ENCODE measurements at places on chromosomes 2 and 18.

GRCh38 chr2:45699032-45699658 is 47.7 kb downstream of the PRKCE start:
- DNase-seq, result peak; percentile 87

DNA sequence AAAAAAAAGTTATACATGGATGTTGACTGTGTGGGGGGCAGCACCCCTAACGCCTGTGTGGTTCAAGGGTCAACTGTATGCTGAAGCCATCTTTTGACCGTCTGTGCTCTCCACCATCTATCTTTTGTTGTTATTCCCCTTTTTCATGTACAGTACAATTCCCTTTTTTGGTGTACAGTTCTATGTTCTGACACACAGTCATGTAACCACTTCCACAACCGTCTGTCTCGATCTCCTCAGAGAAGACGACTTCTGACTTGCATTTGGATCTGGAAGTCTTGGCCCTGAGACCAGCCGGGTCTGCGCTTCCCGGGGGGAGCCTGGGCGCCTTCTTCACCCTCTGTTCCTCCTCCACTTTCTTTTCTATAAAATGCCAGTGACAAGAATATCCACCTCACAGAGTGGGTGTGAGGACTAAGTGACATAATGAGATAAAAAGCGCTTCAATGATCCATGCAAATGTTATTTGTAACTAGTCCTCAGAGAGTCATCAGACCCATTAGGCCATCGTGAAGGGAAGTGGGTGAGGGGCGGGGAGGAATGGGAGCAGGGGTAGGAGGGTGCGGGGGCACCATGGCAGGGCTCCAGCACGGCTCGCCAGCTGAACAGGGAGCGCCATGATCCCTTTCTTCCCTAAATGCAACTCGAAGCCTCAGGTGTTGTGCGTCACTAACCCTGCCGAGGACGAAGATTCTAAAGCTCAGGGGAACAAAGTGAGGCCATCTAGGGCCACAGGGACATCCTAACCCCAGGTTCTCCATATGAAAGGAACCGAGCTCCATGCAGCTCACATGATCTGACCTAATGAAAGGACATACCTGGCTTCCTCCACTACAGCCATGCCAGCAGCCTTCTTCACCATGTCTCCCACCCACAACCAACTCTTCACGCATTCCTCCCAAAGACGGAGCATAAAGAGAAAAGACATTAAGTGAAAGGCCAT is 16.6 kb downstream of the ADCY3 start:
- DNase-seq, result no peak

DNA sequence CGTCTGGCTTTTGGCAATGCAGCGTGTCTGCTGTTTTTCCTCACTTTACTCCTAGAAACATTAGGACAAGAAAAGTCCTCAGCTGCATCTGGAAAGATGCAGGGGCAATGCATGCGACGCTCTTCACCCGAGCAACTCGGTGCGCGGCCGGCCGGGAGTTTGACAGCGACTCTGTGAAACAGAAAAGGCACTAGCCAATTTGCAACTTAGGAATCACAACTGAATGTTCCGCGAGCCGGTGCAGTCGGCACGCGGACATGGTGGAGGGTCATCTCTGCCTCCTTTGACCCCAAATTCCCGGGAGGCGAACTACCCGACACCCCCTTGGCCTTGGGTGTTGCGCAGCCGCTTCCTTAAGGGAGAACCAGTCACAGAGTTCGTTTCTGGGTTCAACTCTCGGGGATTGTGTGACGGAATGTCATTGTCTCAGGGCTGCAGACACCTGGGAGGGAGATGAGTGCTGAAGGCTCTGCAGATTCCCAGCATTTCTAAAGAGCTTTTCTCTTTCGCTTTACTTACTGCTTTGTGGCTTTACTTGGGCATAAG is 9.8 kb downstream of the NR4A2 start:
- DNase-seq, result no peak

DNA sequence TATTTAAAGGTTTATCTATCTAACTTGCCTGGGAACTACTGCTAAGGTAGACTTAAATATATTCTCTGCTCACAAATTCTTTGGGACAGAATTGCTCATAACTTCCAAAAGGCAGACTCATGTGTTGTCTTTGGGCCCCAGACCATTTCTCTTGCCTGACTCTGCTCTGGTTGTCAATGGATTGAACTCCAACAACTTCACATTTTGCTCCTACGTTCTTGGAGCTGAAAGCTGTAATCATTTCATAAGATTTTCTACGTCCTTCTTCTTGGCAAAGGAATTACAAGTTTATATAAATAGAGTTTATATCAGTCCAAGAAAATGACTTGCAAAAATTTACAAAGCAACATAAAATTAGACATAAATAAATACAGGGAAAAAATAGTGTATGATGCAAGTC is 32.9 kb upstream of the PPM1B start:
- DNase-seq, result peak; percentile 40

DNA sequence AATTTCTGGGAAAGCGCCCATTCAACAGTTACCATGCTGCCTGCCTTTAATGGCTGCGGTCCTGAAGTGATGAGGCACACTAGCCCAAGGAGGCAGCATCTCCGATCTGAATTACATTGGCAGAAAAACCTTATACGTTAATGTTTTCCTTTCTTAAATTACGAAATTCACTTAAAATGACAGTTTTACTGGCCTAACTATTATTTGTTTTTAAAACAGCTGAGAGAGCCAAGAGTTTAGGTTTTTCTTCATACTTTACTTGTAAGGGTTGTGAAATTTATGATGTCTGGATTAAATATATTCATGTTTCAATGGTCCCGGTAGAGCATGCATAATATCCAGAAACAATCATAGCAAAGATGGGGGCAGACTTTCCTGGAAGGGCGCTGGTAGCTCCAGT is 115.2 kb upstream of the REV1 start:
- DNase-seq, result peak; percentile 28

DNA sequence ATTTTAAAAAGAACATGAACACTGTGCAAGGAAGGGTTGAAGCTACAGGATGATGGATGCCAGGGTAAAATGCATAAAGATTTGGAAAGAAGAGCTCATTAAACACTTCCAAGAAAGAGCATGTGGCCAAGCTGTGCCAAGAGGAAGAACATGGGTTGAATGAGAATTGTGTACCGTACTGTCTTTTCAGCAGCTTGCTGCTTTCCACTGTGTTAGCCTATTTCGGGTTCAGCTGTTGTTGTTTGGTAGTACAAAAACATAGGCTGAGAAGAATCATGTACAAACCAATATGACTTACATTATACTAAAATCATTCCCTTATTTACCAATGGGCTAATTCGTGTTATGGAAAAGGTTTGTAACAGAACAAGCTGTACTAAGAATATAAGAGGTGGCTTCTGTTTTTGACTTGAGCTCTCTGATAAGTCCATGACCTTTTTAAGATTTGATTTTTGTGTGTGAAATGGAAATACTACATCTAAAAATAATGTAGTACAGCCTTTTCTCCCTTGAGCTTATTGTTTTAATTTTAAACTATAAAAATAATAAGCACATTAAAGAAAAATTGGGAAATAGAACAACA is 188.3 kb upstream of the STON1 start:
- DNase-seq, result no peak

DNA sequence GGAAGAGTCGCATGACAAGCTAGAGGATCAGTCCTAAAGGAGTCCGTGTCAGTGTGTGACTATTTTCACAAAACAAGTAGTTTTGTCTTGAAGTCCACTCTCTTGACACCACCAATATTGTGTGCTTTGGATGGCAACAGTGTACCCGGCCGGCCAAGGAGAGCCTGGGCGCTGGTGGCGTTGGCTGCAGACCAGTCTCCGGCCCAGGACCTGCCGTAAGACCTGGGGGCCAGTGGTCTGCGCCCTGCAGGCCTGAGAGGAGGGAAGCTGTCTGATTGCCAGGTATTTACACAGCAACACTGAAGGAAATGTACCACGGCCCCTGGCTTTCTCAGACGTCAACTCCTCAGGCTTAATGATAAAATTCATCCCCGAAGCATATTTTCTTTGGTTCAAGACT is 472.4 kb upstream of the SALL3 start:
- DNase-seq, result no peak

- DNase-seq, result no peak
Observed at GRCh38 chr2:218898109-218898878, 17.6 kb downstream of the WNT10A start.

DNA sequence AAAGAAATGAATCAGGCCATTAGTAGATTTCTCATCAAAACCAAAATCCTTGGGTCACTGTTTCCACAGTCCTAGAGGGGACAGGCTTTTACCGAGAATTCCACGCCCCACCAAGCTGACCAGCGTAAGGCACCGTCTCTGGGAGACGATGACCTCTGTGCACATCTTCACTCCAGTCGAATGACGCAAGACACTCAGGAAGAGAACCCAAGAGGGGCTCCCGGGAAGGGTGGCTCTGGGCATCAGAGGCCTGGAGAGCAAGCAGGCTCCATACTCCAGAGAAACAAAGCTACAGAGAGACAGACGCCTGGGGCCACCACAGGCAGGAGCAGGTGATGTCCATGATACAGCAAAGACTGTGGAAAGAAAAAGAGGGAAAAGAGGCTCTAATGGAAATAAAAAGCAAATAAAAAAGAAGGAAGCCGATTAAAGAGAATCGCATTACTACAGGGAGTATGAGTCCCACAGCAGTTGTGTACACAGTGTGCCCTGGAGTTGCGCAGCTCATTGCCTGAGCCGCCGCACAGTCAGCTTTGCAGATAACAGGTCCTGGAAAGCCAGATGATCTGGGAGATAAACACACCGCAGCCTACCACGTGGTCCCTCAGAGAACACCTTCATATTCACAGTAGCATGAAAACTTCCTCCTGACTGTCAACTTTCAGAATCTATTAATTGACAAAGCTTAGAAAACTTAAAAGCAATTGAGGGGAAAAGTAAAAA is 572.7 kb upstream of the SALL3 start:
- DNase-seq, result no peak

GRCh38 chr2:25320077-25320476 is 21.6 kb downstream of the DNMT3A start:
- DNase-seq, result no peak

- DNase-seq, result no peak
Observed at GRCh38 chr2:11044201-11044600, 111.1 kb upstream of the SLC66A3 start.

Data from fibroblast of skin of right biceps (primary cell).